Thyroid gland (tissue), 4 donors: ENCODE measurements at places on chromosomes 6 and 20. TPM values are rescaled to one million over a fixed set of nuclear protein-coding genes. Genes with fewer than 3 reads are reported as not detected.
A peak's percentile ranks its signal among the peaks of the same experiment; 100 is the strongest.

DNA sequence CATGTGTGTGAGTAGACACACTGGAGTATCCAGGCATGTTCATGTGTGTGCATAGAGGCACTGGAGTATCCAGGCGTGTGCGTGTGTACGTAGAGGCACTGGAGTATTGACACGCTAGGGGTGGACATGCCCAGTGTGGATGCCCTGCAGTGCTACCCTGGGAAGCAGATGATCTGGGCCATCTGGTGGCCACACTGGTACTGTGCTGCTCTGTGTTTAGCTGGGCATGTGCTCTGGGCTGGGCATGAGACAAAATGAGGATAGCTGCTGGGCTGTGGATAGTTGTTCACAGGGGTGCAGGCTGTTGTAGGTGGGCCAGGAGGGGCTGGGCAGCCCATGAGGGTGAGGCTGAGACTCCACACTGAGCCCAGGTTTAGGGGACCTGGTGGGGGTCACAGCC, 24.0 kb upstream of the NPBWR2 start:
- no peak for DNase-seq
- H3K27ac ChIP-seq, result no peak overlapping the region
- H3K4me3 ChIP-seq, result no peak overlapping the region

Gene NRN1
- total RNA-seq, result 1.1 TPM

GRCh38 chr6:136524339-136524935, 25.8 kb downstream of the MAP7 start:
- no peaks in the 10 kb centered on the region for H3K36me3 ChIP-seq
- DNase-seq, result no peak
- H3K4me1 ChIP-seq, result peaks cover 31% of the 10 kb centered on the region
- no peak overlapping the region for H3K27ac ChIP-seq
- H3K27me3 ChIP-seq, result no peaks in the 10 kb centered on the region
- no peak overlapping the region for H3K4me3 ChIP-seq

DNA sequence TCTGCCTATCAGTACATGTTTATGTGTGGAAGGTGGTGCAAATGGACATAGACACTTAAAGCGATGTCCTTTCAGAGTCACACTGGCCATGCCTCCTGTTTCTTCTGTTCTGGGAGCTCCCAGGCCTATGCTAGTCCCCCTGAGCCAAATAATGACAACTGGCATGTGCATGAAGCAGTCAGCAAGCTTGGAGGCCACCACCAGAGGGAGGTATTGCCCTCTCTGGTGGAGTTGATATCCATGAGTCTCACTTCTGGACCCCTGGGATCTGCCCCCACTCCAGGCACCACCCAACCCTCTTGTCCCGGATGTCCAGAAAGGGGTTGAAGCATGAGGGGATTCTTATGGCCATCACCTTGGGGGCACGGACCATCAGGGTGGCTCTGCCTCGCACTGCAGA, 172.2 kb downstream of the AIG1 start:
- peak; percentile 29 for DNase-seq
- no peak overlapping the region for H3K27ac ChIP-seq
- H3K36me3 ChIP-seq, result no peaks in the 10 kb centered on the region
- no peaks in the 10 kb centered on the region for H3K27me3 ChIP-seq
- H3K4me1 ChIP-seq, result no peaks in the 10 kb centered on the region
- no peak overlapping the region for H3K4me3 ChIP-seq

Gene FAM83D
- total RNA-seq, result 0.78 TPM

Gene SLX4IP
- 6.8 TPM for total RNA-seq

Gene PERP
- total RNA-seq, result 26.4 TPM

Gene ABHD16B
- total RNA-seq, result not detected

DNA sequence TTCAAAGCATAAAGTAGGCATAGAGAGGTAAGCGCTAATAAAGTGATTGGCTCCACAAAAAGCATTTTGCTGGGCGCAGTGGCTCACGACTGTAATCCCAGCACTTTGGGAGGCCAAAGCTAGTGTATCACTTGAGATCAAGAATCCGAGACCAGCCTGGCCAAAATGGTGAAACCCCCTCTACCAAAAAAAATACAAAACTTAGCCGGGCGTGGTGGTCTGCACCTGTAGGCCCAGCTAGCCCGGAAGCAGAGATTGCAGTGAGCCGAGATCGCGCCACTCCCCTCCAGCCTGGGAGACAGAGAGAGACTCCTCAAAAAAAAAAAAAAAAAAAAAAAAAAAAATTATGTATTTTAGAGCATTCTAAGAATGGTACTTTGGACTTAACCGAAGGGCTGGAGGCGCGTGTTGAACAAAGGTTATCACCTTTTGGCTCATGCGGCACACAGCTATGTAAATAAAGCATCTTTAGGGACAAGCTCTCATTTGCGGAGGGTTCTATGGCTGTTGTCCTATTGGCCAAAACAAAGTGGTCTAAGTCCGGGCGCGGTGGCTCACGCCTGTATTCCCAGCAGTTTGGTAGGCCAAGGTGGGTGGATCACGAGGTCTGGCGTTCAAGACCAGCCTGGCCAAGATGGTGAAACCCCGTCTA, 17.4 kb downstream of the HFE start:
- no peaks in the 10 kb centered on the region for H3K36me3 ChIP-seq
- H3K4me1 ChIP-seq, result peaks cover 5% of the 10 kb centered on the region
- H3K4me3 ChIP-seq, result no peak overlapping the region
- H3K27me3 ChIP-seq, result no peaks in the 10 kb centered on the region

Gene KCNS1
- total RNA-seq, result 0.78 TPM

DNA sequence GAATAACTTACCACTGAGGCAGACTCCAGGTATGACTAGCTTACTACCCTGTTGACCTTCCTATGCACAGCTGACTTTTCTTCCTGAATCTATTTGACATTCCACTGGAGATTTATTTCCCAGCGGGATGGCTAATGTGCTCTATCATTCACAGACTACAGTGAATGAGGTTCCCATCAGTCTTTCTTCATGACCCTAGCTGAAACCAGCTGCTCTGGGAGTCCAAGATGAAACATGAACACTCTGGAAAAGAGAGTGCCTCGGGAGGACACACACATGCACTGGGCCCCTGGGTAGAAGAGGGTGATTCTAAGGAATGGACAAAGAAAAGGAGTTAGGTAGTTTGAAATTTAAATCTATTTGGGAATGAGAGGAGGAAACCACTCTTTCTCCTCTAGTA, 82.6 kb upstream of the DST start:
- H3K4me1 ChIP-seq, result no peaks in the 10 kb centered on the region
- H3K36me3 ChIP-seq, result no peaks in the 10 kb centered on the region
- no peak for DNase-seq
- no peak overlapping the region for H3K4me3 ChIP-seq

DNA sequence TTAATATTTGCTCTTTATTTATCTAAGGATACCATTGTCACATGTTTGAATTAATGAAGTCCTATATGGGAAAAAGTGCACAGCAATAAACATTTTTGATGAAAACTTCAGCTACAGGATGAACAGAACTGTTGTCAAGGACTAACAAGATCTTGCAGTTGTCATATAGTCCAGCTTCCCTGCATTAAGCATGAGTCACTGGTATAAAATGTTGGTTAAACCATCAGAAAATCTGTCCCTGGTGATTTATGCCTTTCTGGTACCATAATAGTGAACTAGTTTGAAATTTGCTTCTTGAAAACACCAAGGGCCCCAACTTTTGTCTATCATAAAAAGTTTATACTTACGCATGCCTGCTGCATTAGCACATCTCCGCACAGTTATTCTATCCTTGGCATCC, 60.4 kb upstream of the RSPO3 start:
- H3K27me3 ChIP-seq, result no peaks in the 10 kb centered on the region
- H3K36me3 ChIP-seq, result no peaks in the 10 kb centered on the region
- DNase-seq, result no peak
- H3K4me3 ChIP-seq, result no peak overlapping the region

- no peaks in the 10 kb centered on the region for H3K27me3 ChIP-seq
- H3K27ac ChIP-seq, result no peak overlapping the region
- no peak for DNase-seq
- no peak overlapping the region for H3K4me3 ChIP-seq
- H3K4me1 ChIP-seq, result peaks cover 4% of the 10 kb centered on the region
Observed at GRCh38 chr6:34052918-34053608, 92.8 kb downstream of the GRM4 start.

Gene SLC35D3
- not detected for total RNA-seq

- no peaks in the 10 kb centered on the region for H3K27me3 ChIP-seq
- no peak overlapping the region for H3K4me3 ChIP-seq
- H3K4me1 ChIP-seq, result no peaks in the 10 kb centered on the region
Observed at GRCh38 chr20:62664019-62664971, 22.0 kb downstream of the SLCO4A1 start.

Gene TBX18
- total RNA-seq, result 2.7 TPM

Gene PHACTR1
- total RNA-seq, result 4.0 TPM

Gene EEF1E1
- 63.4 TPM for total RNA-seq

- no peak overlapping the region for H3K4me3 ChIP-seq
- no peak overlapping the region for H3K27ac ChIP-seq
- no peak for DNase-seq
- no peaks in the 10 kb centered on the region for H3K4me1 ChIP-seq
- H3K36me3 ChIP-seq, result no peaks in the 10 kb centered on the region
Observed at GRCh38 chr6:89525786-89526562, 93.0 kb downstream of the ANKRD6 start.

Gene PARD6B
- total RNA-seq, result 17.5 TPM

GRCh38 chr6:19715167-19715551, 122.0 kb upstream of the ID4 start:
- DNase-seq, result no peak
- no peak overlapping the region for H3K27ac ChIP-seq
- peaks cover 4% of the 10 kb centered on the region for H3K4me1 ChIP-seq
- H3K27me3 ChIP-seq, result no peaks in the 10 kb centered on the region

- no peak overlapping the region for H3K4me3 ChIP-seq
- H3K27ac ChIP-seq, result no peak overlapping the region
- H3K27me3 ChIP-seq, result no peaks in the 10 kb centered on the region
- DNase-seq, result no peak
- H3K4me1 ChIP-seq, result peaks cover 6% of the 10 kb centered on the region
Observed at GRCh38 chr6:156347246-156347645, 429.9 kb upstream of the ARID1B start.

DNA sequence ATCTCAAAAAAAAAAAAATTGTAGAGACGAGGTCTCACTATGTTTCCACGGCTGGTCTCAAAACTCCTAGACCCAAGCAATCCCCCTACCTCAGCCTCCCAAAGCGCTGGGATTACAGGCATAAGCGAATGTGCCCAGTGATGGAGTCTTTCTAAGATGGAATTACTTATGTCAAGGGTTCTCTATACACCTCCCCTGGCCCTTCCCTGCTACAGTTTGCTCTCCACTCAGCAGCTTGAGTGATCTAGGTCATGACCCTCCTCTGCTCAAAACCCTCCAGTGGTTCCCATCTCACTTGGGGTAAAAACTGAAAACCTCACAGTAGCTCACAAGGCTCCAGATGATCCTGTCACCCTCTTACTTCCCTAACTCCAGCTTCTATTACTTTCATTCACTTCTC, 1.8 kb upstream of the DNPH1 start:
- DNase-seq, result no peak
- H3K4me3 ChIP-seq, result no peak overlapping the region
- H3K36me3 ChIP-seq, result no peaks in the 10 kb centered on the region
- no peaks in the 10 kb centered on the region for H3K27me3 ChIP-seq
- H3K4me1 ChIP-seq, result peaks cover 5% of the 10 kb centered on the region

DNA sequence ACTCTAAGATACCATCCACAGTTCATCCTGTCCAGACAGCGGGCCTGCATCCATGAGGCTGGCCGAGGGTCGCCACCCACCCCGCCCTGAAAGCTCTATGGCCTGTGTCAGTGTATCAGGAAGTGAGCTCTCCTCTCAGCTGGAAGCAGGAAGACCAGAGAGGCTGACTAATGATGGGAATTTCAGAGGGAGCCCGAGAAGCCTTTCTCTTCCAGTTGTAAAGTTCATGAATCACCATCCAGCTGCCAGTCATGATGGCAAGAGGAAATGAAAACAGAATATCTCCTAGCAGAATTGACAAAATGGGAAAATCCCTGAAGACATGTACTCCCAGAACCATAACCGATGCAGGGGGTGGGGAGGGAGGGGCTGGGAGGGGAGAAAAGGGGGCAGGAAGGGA, 109.6 kb upstream of the RPS6KA2 start:
- H3K27ac ChIP-seq, result no peak overlapping the region
- H3K4me1 ChIP-seq, result no peaks in the 10 kb centered on the region
- no peak for DNase-seq
- H3K27me3 ChIP-seq, result no peaks in the 10 kb centered on the region
- no peaks in the 10 kb centered on the region for H3K36me3 ChIP-seq
- no peak overlapping the region for H3K4me3 ChIP-seq

Gene CCN6
- 0.33 TPM for total RNA-seq

GRCh38 chr6:149962461-149963211, 1.1 kb upstream of the ULBP1 start:
- peaks cover 20% of the 10 kb centered on the region for H3K4me1 ChIP-seq
- no peaks in the 10 kb centered on the region for H3K36me3 ChIP-seq
- no peak for DNase-seq
- H3K4me3 ChIP-seq, result no peak overlapping the region
- H3K27me3 ChIP-seq, result peaks cover 13% of the 10 kb centered on the region

GRCh38 chr20:19706463-19706862, 51.6 kb upstream of the RIN2 start:
- no peak for DNase-seq
- H3K27ac ChIP-seq, result no peak overlapping the region
- H3K4me3 ChIP-seq, result no peak overlapping the region

Gene SIRPB1
- total RNA-seq, result 5.8 TPM

Gene TINAG
- total RNA-seq, result not detected

Gene SAMD10
- 3.7 TPM for total RNA-seq

GRCh38 chr20:7094438-7094997, 327.0 kb downstream of the BMP2 start:
- no peaks in the 10 kb centered on the region for H3K36me3 ChIP-seq
- H3K27me3 ChIP-seq, result no peaks in the 10 kb centered on the region
- no peak overlapping the region for H3K27ac ChIP-seq
- H3K4me3 ChIP-seq, result no peak overlapping the region
- H3K4me1 ChIP-seq, result no peaks in the 10 kb centered on the region

Gene NAPB
- 22.7 TPM for total RNA-seq

DNA sequence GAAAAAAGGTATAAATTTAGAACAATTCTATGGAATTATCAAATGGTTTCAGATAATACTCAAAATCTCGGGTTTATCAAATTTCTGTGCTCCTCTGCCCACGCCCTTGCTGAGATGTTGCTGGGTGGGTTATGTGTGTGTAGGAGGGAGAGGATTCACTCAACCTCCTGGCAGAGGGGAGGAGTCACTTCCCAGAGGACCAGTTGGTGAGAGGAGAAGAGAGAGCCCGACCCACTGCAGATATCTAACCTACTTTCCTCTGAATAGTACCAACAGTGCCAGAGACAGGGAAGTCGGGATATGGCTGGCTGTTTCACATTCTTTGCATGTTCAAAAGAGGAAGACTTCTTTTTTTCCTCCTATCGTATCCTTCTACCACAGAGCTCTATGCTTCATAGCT, 187.1 kb upstream of the MAN1A1 start:
- no peaks in the 10 kb centered on the region for H3K36me3 ChIP-seq
- H3K27me3 ChIP-seq, result no peaks in the 10 kb centered on the region
- H3K4me3 ChIP-seq, result no peak overlapping the region
- DNase-seq, result no peak

DNA sequence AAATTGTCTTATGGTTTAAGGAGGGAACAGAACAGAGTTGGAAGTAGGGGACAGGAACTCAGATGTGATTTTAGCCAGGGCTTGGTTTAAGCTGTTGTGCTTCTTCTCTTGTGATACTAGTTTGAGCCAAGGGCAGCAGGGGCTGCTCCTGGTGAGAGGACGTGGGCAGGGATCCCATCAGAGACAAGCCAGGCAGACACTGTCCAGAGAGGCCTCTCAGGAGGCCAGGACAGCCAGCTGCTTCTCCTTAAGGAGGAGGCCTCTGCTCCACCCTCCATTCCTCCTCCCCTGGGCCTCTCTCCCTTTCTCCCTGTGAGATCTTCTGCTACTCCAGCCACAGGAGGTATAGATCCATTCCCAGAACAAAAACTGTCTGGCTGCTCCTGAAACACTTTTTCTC, 108.4 kb upstream of the MLN start:
- H3K27ac ChIP-seq, result no peak overlapping the region
- H3K36me3 ChIP-seq, result no peaks in the 10 kb centered on the region
- no peak for DNase-seq
- no peaks in the 10 kb centered on the region for H3K4me1 ChIP-seq

Gene CTCFL
- 0.46 TPM for total RNA-seq
